ENCODE measurements at places on chromosomes 6 and 20.

DNA sequence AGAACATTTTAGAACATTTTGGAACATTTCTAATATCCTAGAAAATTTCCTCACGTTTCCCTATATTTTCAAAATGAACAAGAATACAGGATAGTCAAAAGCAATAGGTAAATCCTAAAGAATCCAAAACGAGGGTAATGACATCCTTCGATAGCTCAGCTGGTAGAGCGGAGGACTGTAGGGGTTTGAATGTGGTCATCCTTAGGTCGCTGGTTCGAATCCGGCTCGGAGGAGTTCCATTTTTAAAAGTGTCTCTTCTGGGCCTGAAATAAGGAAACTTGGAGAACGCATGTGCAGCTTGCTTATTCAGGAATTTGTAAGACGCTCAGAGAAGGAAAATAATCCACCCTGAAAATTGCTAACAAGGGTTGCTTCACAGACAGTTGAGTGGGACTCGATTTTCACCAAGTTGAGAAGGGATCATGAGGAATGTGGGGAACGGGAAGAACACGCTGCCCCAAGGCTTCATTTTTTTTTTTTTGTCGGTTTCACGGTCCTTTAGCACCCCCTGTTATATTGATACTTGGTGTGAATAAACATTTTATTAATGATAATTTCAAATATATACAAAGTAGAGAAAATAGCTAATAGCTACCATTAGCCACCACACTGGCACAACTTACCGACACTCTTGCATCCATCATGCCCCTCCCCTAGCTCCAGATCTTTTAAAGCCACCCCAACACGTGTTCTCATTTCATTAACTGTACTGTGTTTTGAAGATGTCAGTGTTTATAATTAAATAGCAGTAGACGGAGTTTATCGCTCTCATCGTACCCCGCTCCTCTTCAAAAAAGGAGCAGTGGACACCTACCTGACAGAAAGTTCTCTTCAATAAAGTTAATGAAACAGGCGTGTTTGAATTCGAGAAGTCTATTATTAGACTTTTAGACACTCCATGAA lies 1.8 kb upstream of the ABT1 start:
- no peak for DNase-seq

DNA sequence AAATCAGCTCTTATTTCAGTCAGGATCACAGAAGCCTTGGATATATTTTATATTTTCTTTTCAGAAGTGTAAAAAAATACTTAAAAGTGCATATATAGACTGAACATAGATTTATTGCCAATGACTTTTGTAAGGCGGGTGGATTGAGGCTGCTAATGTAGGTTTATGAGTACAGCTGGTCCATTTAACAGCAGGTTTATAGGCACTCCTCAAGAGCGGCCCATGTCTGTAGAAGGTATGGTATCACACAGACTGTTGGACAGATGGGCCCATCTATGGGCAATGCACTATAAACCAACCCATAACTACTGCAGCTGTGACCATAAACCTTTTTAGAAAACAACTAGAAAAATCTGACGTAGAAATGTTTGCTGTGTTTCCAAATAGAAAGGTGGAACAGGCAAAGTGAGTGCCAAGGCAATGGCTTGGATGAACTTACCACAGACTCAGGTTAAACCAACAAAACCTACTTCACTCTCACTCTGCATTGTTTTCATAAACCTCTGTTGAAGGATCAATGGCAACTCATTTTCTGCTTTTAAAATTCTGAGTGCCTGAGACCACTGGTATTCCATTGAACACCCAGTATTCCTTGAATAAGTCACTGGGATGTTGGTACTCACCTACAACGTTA lies 170.6 kb upstream of the EYA4 start:
- no peak for DNase-seq

DNA sequence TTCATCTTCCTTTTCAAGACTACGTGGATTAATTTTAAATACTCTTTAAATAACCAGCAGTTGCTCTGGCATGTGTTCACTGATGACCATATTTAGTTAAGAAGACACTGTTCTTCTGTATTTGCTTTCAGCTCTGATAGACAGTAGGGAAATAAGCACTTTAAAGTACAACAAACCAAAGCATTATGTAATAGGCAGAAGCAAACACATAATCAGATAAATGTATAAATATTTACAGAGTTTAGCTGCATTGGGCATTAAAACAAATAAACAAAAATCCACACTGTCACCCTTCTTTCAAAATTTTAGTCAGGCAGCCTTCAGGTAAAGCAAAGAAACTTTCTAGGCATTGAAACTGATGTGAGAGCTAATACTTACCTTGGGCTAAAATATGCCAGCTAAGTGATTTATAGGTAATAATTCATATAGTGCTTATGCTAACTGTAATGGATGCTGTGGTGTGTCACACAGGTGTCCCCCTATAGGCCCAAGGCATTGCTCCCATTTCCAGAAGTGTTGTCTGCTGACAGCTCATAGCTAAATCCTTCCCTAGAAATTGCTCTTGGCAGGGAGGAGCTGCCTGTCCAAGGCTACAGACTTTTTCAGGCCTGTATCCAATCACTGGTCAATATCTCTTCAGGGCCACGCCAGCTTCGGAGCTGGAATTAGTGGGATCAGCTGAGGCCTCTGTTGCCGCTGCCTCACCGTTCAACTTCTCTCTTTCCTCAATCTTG lies 111.5 kb upstream of the CITED2 start:
- no peak for DNase-seq

GRCh38 chr6:7042654-7043545 lies 64.9 kb upstream of the RREB1 start:
- DNase-seq: no peak

- DNase-seq: no peak
Measured at GRCh38 chr6:111957623-111958315, 84.5 kb upstream of the FYN start.

DNA sequence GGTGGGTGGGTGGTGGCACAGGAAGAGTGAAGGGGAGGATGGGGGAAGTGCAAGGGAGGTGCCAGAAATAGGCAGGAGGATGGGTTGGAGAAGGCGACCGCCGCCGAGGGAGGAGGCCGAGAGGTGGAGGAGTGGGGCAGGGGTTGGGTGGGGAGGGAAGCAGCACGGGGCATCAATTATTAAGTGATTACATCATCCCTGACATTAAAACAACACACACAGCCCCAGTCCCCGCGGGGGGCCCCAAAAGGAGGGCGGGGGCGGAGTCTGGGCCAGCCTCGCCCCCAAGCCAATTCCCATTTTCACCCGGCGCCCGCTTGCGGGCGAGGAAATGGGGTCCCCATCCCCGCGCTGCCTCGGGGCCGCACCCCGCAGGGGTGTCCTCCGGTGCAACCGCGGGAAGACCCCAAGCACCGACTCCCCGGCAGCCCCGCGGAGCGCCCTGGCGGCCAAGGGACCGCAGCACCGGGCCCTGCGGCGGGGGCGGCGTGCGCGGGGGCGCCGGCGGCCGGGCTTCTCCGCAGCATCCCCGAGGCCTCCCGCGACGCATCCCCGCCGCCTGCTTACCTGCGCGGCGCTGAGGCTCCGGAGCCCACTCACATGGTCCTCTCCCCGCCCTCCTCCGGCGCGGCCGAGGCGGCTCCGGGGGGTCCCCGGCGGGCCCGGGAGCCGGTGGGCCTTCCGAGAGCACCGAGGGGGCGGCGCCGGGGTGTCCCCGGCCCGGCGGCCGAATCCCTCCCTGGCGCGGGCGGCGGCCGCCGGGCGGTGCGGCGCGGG lies 663 bp downstream of the FYN start:
- DNase-seq: peak; percentile 50

GRCh38 chr6:25456249-25457040 lies 177.3 kb downstream of the CARMIL1 start:
- DNase-seq: no peak

DNA sequence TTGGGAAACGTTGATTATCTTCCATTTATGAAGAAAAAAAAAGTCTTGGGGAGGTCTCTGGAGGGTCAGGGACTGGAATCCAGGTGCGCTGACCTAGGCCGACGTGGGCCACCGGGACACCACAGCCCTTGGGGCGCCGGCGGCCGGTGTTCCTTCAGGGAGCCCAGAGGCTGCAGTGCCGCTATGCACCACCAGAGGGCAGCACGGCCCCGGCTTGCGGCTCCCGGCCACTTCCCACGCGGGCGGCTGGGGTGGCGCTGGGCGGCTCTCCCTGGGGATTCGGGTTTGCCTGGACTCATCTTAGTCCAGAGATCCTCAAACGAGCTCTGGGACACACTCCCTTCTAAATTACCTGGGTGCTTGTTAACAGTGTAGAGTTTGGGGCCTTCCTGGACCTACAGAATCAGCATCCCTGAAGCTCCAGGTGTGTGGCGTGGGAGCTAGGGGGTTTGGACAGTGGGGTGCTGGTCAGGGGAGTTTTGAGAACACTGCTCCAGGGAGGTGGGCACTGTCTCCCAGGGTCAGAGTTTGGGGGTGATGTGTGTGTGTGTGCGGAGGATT lies 23.0 kb upstream of the GTSF1L start:
- DNase-seq: peak; percentile 86

- DNase-seq: no peak
Measured at GRCh38 chr20:59850018-59850641, 83.3 kb downstream of the SYCP2 start.

DNA sequence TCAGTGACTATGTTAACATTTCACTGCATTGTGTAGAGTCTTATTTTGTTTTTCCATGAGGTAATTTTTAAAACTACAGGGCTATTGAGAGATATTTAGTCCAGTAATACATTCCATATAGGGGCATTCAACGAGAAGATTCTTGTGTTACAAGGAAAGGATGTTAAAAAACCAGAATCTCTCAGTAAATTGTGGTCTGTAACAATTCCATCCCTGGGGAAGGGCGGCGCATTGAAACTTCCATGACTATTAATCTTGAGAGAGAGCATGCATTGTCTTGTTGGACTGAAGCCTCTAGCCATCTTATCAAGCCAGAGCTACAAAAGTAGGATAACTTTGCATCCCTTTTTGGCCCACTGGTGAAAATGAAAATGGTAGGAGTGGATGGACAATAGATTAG lies 119.7 kb downstream of the BCKDHB start:
- DNase-seq: no peak

DNA sequence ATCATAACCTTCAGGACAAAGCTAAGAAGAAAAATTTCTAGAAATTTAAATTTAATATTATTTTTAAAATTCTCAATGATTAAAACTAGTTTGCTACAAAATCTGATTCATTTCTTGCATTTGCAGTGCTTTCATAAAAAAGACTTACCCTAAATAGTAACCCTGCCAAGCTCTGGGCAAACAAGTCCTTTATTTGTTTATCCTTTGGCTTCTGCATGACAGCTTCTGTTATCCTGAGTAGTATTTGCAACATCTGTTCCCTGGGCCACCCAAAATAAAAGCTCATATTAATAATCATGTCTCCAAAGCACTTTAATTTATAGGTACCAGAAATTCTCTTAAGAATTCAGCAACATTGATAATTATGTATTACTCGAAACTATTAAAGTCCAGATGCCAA lies 101.3 kb downstream of the RALGAPA2 start:
- no peak for DNase-seq

- no peak for DNase-seq
Measured at GRCh38 chr6:11820821-11821220, 42.2 kb upstream of the ADTRP start.

DNA sequence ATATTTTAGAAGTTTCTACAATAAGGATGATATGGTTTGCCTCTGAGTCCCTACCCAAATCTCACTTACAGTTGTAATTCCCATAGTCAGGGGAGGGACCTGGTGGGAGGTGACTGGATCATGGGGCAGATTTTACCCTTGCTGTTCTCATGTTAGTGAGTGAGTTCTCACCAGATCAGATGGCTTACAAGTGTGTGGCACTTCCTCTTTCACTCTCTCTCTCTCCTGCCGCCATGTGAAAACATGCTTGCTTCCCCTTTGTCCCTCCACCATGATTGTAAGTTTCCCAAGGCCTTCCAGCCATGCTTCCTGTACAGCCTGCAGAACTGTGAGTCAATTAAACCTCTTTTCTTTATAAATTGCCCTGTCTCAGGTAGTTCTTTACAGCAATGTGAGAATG lies 527.5 kb upstream of the ID4 start:
- DNase-seq: no peak

GRCh38 chr6:140078561-140079125 lies 704.2 kb upstream of the CITED2 start:
- DNase-seq: no peak

GRCh38 chr6:142726616-142727015 lies 218.4 kb downstream of the HIVEP2 start:
- no peak for DNase-seq

- DNase-seq: peak; percentile 52
Measured at GRCh38 chr6:130473886-130474285, 108.1 kb downstream of the TMEM200A start.

GRCh38 chr6:39898625-39899024 lies 35.6 kb downstream of the MOCS1 start:
- DNase-seq: no peak

GRCh38 chr20:24830649-24831048 lies 118.4 kb upstream of the CST7 start:
- no peak for DNase-seq

DNA sequence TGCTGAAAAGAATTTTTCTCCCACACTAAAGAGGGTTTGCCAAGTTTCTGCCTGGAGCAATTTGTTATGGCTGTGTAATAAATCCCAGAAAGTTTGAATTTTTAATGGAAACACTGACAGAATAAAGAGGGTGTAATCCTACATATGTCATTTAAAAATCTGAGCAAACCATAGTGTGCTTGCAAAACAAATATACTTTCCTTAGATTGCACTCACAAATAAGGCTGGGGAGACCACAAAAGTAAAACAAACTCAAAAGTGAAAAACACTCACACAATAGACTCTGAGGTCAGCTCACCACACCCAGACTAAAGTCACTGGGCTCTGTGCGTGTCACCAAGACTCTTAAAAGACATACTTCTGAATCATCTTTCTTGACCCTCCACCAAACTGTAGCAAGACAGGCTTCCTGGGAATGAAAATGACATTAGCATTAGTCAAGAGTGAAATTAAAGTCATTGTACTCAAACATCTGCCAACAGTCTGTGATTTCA lies 4.8 kb upstream of the ATXN1 start:
- DNase-seq: no peak

GRCh38 chr6:14128012-14128411 lies 10.4 kb downstream of the CD83 start:
- DNase-seq: no peak

- no peak for DNase-seq
Measured at GRCh38 chr6:26175428-26176181, 88.4 kb downstream of the HFE start.

DNA sequence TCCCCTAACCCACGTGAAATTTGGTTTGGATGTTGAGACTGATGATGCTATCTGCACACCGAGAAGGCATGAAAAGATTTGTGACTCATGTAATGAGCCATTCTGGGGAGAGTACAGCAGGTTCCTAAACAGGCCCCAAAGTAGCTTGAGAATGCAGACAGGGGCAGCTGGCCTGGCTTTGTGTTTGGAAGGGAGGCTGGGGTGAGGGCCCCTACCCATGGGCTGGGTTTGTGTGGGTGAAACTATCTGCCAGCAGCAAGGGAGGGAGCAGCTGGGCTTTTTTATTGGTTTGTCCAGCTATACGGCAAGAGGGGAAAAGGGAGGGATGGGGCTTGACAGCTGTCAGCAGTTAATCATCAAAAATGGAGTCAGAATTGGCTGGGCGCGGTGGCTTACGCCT lies 87.0 kb upstream of the RNF24 start:
- no peak for DNase-seq

GRCh38 chr6:168990019-168990751 lies 263.5 kb downstream of the THBS2 start:
- no peak for DNase-seq

GRCh38 chr6:40359808-40360207 lies 227.4 kb downstream of the LRFN2 start:
- DNase-seq: no peak

- no peak for DNase-seq
Measured at GRCh38 chr20:48738399-48739304, 89.1 kb downstream of the PREX1 start.
